ENCODE measurements at places on chromosomes 7 and 10. TPM values are rescaled to one million over a fixed set of nuclear protein-coding genes. Genes with fewer than 3 reads are reported as not detected.

The EIF5AL1 gene
- 0.53 TPM for total RNA-seq

The PPP1R9A gene
- total RNA-seq = 5.5 TPM

The PTCD1 gene
- 18.2 TPM for total RNA-seq

The BEND7 gene
- total RNA-seq = 0.31 TPM

The SNX10 gene
- not detected for total RNA-seq

The LRRD1 gene
- total RNA-seq = not detected

The ARHGAP22 gene
- total RNA-seq = 0.10 TPM

The CUBN gene
- not detected for total RNA-seq

The HSPA14 gene
- total RNA-seq = 21.6 TPM

The COL13A1 gene
- total RNA-seq = 0.18 TPM

The ZNF485 gene
- total RNA-seq = 1.7 TPM

The ITPRID1 gene
- total RNA-seq = 0.05 TPM

The GRB10 gene
- 9.0 TPM for total RNA-seq

The WNT8B gene
- total RNA-seq = 0.23 TPM

Data from HT-29 (cell line).